ENCODE measurements at places on chromosomes 12 and 14.

DNA sequence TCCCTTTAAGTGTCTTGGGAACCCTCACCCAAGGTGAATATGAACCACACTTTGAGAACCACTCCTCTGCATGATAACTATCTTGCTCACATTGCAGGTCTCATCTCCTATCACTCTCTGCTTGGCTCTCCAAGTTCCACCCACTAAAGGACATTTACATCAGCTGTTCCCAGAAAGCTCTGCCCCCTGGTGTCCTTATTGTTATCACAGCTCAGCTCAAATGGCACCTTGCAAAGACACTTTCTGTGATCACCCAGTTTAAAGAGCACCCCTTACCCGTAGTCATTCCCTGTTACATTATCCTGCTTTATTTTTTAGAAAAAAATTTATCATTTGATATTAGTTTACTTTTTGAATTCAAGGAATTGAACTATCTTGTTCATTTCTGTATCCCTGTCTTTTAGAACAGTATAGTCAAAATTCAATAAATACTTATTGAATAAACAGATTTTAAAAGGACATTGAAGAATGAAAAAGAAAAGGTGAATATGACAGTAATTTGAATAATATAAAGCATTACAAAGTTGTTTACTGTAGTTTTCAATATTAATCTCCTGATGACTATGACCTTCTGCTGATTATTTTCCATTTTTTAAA is 20.5 kb upstream of the GUCY2C start:
- DNase-seq, result no peak

GRCh38 chr14:76304536-76305267 is 71.2 kb upstream of the ESRRB start:
- no peak for DNase-seq

GRCh38 chr14:105474483-105475268 is at the start of gene CRIP2:
Gene CRIP2 (plus strand): TSS chr14:105474821. CDS start chr14:105474863, 42 bp downstream.
- no peak for DNase-seq

- DNase-seq, result no peak
Measured at GRCh38 chr12:104610513-104611235, 153.9 kb downstream of the CHST11 start.

GRCh38 chr14:93075891-93076290 is 39.8 kb downstream of the ITPK1 start:
- DNase-seq, result no peak

DNA sequence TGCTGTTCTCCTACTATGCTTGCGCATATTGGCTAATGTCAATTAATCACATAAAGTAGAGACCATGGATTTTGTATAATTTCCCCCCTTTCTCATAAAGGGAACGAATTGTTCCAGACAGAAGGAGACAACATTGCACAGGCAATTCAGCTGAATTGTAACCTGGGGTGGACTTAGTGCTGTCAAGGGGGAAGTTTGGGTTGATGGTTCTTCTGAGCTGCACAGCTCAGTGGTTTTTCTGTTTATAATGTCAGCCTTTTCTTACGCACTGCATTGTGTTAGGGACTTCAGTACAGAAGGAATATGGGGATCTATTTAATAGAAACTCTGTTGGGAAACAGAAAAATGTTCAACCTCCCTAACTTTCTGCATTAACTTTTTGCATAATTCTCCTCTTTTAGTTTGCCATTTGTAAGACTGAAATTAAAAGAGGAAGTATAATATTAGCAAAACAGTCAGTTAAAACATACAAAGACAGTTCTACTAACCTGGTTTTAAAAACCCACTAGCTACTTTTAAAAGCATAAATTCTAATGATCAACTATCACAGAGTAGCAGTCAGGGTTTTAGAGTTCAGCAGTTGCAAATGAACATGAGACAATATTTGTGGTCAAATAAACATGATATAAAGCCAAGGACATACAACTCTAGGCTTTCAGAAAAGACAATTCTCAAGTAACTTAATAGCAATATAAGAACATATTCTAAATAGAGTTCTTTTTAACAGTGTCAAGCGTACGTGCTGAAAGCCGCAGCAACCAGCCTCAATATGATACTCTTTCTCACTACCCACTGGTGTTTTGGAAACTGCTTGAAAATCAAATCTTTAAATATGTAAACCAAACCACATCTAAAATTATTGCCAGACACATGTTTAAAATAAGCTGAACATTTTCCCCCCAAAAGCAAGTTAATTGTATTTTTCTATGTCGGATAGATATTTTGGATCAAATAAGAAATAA is 393.0 kb downstream of the FSCB start:
- no peak for DNase-seq

DNA sequence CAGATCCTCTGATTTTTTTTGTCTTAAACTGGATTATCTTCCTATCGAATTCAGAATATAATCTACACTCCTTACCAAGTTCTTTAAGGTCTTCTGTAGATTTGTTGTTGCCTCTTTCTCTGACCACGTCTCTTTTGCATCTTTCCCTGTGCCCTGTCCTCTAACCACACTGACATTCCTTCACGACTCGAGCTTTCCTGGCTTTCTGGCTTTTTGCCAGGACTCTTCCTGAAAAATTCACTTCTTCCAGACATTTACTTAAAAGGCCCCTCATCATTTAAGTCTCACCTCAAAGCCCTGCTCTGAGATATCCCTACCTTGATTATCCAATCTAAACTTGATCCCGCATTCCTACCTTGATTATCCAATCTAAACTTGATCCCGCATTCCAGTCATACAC is 422.3 kb upstream of the DCN start:
- DNase-seq, result no peak
